Stimulated activated CD4-positive, alpha-beta T cell treated with anti-CD3 and anti-CD28 coated beads, TNF-alpha, amount 100 ng/mL, for 1 hour (primary cell): ENCODE measurements at places on chromosomes 1 and 21.

DNA sequence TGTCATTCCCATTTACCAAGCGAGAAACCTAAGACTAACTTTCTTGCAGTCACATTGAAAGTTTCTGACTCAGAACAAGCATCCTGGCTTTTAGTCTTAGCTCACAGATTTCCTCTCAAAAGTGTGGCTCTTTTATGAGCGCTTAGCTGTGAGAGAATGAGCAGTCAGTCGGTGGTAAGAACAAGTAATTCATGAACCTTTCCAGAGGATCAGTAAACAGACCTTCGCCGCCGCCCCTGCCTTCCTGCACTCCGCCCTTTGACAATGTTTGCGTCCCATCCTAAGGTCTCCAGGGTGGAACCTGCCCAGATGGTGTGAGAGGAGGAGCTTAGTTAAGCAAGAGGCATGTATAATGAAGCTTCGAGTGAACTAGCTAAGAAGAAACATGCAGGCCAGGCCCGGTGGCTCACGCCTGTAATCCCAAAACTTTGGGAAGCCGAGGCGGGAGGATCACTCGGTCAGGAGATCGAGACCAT, 142.4 kb downstream of the GLUL start:
- no peak for DNase-seq

DNA sequence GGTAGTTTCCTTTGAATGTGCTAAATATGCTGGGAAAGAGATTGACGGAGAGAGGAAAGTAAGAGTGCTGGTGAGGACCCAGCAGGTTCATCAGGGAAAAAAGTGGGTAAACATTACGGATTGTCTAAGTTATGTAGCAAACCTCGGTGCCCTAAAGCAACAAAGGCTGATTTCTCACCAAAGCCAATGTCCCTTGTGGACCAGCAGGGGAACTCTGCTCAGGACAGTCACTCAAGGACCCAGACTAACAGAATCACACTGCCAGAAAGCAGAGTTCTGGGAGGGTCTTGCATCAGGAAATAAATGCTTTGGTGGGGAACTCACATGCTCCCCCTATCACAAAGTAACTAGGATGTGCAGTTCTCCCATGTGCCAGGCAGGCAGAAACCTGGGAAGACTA, 1.7 kb upstream of the IKBKE start:
- DNase-seq = no peak

DNA sequence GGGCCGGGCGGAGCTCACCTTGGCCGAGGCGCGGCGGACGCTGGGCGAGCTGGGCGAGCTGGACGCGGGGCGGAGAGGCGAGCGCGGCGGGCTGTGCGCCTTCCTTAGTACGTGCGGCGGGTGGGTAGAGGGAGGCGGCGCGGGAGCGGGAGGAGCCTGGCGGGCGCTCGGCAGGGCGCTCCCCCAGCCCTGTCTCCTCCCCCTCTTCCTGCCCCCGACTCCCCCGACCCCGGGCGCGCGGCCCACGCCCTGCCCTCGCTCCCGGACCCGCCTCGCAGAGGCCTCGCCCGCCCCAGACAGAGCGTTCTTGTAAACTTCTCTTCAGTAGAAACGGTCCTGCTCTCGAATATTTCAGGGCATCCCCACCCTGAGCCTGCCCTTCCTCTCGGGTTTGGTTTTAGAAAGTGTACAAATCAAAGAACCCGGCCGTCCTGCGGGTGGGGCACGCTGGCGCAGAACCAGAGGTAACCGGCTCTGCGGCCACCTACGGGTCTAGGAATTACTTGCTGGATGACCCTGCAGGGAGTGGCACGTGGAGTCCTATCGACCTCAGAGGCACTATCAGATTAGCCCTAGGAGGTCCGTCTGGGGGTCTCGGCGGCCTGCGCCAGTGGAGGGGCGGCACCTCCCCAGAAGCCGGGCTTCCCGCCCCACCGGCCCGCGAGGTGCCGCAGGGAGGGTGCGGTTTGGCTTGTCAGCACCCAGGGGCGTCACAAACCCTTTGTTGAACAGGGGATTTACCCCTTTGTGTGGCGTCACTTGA, at the start of gene S100A10:
TSS of gene S100A10 (minus strand) at position 126 of the 763 bp plus-strand sequence. CDS start 7,629 bp downstream, outside the sequence.
- peak; percentile 65 for DNase-seq

DNA sequence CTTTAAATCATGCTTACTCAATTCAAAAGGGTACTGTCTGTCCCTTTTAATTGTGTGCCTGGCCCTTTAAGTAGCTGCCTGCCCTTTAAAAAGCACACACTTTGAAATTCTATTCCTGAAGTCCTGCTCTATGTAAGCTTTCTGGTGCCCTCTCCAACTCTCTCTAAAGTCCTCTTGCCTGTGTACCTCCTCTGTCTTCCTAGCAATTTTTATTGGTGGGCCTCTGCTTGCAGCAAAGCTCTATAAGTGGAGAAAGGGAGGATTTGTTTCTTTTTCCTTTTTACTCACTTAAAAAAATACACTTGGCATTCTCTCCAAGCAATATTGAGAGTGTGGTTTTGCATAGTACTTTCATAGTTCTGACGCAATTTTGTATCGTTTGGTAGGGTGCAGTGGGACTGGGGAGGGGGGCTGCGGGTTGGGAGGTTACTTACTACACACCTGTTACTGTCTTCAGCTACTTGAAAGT, 135.4 kb downstream of the LMO4 start:
- no peak for DNase-seq

GRCh38 chr1:47460040-47460439, 22.2 kb downstream of the FOXD2 start:
- DNase-seq = no peak

GRCh38 chr1:22452481-22452957, 868 bp downstream of the ZBTB40 start:
- DNase-seq = no peak

DNA sequence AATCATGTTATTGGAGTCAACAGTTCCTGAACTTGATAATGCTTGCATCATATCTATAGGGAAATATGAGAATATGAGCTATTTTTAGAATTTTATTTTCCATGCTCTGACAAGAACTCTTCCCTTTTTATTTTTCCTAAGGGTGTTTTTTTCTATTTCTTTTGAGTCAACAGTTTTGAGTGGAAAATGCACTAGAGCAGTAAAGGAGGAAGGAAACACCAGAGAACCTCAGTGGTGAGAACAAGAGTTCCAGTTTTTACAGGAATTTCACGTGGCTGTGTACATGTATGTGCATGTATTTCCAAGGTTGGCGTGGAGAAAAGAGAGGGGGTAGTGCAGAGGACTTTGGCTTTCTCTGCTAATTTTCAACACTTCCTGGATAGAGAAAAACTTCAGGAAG, 63.6 kb upstream of the TNFSF18 start:
- no peak for DNase-seq

DNA sequence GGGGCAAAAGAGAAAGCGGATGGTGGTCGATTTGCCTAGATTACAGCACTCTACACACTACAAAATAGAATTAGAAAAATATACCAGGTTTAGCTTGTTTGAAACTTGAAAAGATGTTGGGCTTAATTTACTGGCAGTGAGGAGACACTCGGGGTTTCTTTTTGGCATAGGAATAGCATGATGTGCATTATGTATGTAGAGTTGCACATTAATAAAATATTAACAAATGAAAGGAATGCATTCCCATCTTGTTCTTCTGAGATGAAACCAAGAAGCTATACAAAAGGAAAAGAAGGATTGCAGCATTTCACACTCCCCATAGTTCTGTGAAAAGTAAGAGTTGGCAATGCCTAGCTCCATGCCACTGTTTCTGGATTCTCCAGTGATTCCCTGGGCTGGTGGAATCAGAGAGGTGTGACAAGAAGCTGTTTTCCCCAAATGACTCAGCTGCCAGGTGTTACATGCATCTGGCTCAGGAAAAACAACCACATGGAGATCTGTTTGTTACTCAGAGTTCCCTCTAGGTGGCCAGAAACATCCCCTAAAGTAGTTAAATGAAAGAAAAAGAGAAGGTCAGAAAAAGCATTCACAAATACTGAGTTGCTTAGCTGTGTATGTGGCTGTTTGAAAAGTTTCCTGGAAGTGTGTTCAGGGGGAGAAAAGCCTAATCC, 115.6 kb downstream of the UCK2 start:
- no peak for DNase-seq

DNA sequence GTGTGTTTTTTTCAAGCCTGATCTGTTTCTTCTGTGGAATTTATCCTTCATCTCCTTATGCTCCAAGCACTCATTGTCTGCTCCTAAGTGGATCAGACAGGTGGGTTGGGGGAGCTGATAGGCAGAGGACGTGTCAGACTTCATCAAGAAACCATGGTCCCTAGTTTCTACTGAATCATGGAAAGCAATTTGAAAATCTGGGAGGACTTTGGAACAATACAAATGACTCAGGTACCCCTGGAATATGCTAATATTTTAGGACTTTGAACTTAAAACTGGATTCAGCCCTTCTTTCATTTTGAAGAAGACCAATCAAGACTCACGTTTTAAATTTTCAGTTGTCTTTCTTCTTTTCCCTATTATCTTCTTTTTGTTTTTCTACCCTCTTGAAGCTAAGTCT, 7.7 kb downstream of the ABCG1 start:
- DNase-seq = no peak
